GM03348 (cell line): ENCODE measurements at places on chromosomes 4 and X.

DNA sequence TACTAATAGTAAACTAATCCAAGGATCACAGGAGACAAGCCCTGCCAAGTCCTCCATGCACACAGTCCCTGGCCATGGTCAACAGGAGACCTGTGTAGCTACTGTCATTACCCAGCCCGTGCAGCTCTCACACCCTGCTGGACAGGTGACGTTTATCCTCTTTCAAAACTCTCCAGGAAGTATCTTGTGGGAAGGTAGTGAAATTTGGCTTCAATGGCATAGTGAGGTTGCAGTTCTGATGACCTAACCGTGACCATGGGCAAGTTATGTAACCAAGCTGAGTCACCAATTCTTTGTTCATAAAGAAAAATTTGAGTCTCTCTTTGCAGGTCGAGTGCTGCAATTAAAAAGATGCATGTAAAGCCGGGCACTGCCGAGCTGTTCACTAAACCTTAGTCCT, 11.3 kb upstream of the SLC2A9 start:
- peak; percentile 69 for DNase-seq

GRCh38 chr4:162201673-162202072, 37.9 kb upstream of the FSTL5 start:
- DNase-seq, result no peak

DNA sequence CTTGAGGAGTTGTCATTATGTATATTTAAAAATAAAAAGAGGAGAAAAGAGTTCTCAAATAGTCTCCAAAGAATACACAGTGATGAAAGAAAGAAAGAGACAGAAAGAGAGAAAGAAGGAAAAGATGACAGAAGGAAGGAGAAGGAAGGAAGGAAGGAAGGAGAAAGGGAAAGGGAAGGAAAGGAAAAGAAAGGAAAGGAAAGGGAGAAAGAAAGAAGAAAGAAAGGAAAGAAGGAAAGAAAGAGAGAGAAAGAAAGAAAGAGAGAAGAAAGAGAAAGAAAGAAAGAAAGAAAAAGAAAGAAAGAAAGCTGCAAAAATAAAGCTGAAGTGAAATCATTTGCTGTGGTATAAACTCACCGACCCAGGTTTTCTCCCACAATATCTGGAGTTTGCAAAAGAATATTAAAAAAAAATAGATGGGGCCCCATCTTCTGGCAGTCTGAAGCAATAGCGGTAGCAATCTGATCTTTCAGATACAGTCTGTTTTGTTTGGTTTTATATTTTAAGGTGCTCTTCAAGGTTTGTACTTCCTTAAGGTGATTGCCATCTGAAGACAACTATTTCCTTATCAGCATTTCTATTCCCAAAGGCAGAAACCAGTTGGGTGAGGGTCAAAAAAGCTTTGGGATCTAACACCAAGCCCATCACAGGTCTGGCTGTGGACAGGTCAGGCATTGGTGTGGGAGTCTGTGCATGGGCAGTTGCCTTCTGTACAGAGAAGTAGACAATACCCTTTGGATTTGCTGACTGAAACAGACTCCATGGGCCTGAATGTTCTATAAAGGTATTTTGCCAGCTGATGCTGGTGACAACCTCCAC, 160.4 kb downstream of the CPEB2 start:
- peak; percentile 51 for DNase-seq

GRCh38 chr4:4637710-4638109, 95.9 kb upstream of the STX18 start:
- no peak for DNase-seq

- no peak for DNase-seq
These were observed 283.7 kb upstream of the BOD1L1 start for GRCh38 chr4:13911256-13911655.

DNA sequence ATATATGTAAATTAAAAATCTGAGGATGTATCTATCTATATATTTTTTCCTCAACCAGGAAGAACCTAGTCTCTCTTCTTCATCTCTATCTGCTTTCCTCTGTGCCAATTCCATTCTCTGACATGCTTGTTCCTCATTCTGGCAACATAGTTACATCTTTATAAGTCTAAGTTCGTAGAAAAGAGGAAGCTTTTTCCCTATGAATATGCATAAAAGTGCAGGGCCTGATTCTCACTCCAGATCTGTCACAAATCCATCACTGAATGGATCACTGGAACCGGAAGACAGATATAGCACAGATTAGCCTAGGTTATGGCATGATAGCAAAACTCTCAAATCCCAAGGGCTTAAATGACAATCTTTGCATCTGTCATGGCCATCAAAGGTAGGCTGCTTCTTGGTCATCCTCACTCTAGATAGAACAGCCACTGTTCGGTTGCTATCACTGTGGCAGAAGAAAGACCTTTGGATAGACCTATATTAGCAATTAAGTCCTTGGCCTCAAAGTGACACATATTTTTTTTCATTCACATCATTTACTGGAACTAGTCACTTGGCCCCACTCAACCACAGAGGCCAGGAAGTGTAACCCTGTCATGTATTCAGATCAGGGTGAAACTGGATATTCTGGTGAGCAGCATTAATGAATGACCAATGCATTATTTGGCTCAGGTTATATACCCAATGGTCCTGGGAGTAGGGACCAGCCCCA, 22.2 kb downstream of the DTHD1 start:
- no peak for DNase-seq

DNA sequence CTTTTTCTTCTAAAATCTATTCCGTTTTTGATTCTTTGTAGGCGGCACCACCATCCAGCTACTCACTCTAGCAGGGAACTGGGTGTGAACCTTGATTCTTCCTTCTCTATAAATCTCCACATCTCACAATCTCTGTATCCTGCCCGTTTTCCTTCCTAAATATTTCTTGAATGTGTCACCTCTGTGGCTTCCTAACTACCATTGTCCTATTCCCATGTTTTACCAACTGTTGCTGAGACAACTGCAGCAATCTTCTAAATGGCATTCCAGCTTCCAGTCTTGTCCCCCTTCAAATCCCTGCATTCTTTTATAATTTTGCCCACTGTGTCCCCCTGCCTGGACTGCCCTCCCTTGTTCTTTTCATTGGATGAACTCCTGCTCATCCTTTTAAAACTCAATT, 641.3 kb downstream of the RPA4 start:
- no peak for DNase-seq

DNA sequence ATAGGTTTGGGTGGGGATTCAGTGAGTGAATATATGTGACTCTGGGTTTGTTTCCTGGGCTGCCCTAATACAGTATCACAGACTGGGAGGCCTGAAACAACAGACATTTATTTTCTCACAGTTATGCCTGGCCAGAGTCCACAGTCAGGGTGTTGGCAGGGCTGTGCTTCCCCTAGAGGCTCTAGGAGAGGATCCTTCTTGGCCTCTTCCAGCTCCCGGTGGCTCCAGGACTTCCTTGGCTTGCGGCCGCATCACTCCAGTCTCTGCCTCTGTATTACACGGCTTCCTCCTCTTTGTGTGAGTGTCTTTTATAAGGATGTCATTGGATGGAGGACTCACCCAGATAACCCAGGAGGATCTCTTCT, 5.2 kb upstream of the JAKMIP1 start:
- DNase-seq, result no peak

GRCh38 chr4:184099000-184099399, 118.7 kb downstream of the ENPP6 start:
- DNase-seq, result no peak

DNA sequence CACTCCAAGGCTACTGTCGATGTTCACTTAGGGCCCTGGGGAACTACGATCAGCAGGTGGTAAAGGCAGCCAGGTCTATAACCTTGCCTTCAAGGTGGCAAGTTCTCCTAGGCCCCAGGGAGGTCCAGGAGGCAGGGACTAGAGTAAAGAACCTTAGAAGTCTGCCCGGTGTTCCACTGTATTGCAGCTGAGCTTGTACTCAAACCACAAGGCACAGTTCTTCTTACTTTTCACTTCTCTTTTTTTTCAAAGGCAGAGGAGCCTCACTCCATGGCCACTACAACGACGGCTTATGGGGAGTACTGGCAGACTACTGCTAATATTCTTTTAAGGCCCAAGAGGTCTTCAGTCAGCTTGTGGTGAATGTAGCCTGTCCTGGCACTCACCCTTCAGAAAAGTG, 78.8 kb upstream of the GPR174 start:
- DNase-seq, result no peak

- DNase-seq, result no peak
These were observed 77.7 kb downstream of the CC2D2A start for GRCh38 chr4:15547392-15547791.

GRCh38 chr4:25913056-25913850, 767 bp upstream of the SMIM20 start:
- DNase-seq, result peak; percentile 29

GRCh38 chr4:168509786-168510185, 12.9 kb downstream of the PALLD start:
- peak; percentile 74 for DNase-seq

DNA sequence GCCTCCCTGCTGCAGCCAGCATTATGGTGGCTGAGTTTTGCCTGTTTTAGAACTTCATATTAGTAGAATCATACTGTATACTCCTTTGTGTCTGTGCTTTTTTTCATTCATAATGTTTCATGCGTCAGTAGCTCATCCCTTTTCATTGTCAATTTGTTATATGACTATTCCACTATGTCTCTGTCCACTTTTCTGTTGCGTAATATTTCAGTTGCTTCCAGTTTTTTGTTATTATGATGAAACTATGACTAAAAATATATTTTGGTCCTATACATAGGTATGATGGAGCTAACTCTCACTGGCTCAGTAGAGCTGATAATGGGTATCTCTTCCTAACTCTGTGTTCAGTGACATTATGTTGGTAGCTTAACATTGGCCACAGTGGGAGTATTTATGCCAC, 48.3 kb downstream of the DMP1 start:
- no peak for DNase-seq

- DNase-seq, result peak; percentile 63
These were observed 325.6 kb downstream of the CAMK2D start for GRCh38 chr4:113435893-113436292.

GRCh38 chr4:138562544-138562991, 320.4 kb upstream of the SLC7A11 start:
- DNase-seq, result peak; percentile 62

DNA sequence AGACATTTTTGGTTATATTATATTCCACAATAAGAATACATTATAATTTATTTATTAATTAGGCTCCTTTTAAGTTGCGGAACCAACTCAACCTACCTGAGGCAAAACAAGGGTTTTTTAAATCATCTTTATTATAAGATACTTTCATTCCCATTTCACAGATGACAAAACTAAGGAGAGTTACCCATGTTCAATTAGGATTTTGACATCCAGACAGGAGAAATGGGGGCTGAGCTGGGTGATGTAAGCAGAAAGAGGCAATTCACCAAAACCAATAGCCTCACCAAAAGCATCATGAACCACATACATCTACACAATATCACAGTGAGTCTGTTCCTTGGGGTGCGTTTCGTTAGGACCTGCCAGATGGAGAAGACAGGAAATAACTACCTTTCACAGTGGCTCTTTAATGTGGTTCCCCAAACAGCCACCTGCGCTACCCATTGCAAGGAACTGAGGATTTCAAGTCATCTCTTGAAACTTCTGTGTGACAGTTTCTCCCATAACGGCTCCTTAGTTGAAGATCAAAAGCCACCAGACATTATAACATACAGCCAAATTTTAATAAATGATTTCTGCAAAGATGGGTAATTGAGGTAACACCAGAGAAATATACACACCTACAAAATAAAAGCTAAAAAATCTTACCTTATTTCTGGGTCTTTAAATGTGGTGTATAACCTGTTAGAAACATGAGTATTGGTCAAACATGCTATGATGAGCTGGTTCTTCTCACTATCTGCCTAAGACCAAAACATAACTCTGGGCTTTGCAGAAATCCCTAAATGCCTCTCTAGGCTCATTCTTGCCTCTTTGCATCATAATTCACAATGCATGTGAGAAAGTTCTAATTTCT, 190.6 kb upstream of the LEF1 start:
- no peak for DNase-seq

DNA sequence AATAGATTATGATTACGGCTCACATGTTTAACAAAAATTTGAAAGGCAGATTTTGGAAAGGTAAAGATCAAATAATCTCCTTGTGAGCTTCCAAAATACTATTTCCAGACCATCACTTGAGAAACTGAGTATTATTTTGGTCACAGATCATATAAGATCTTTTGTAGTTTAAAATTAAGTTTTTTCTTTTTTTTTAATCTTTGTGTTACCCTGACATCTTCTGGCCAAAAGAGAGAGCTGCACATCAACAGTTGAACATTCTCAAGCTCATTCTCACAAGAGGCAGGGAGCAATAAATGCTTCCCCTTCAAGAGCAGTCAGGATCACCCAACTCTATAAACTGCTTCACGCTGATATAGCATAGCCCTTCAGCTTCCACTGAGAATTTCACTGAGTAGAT, 15.9 kb downstream of the TMEM192 start:
- peak; percentile 62 for DNase-seq

DNA sequence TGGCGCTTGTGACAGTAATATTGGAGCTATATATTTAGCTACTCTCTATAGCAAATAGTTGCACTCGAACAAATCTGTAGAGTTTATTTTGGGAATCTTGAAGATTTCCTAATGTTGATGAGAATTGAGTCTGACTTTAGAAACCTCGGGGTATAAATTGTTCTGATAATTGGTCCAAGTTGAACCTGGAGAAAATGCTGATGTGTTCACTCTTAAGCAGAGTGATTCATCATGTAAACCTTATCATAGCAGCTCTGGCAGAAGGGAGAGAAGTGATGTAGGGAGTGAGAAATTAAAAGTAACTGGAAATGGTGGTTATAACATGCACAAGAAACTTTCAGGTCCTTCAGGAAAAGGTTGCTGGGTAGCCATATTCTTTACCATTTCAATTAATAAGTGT, 16.4 kb upstream of the SLC4A4 start:
- DNase-seq, result no peak

- no peak for DNase-seq
These were observed 62.4 kb downstream of the AFF2 start for GRCh38 chrX:148562846-148563245.

DNA sequence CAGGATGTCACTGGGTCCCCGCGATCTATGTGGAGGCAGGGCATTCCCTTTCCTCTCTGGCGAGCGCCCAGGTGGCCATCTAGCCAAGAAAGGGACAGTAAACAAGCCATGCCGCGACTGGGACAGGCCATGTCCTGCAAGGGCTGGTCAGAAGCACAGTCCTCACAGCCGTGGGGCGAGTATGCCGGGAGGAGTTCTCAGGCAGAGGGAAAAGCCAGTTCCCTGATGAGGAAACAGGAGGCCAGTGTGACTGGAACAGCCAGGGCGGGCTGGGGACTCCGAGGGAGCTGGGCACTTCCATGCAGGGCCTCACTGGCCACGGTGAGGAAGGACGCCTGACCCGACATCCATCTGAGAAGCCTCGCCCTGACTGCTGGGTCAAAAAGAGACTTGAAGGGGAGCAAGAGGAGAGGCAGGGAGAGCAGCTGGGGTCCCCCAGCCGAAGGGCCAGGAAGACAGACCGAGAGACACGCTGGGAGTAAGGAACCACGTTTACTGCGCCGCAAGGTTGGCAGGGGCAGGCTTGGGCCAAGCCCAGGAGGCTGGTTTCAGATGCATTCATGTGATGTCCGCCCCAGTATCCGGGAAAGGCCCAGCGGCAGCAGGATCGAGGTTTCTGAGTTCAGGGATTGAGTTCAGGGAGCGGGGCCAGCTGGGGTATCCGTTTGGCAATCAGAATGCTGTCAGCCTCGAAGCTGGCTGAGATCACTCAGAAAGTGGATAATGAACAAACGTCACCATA, 15.0 kb downstream of the CFAP99 start:
- no peak for DNase-seq

GRCh38 chr4:110474481-110474880, 1.5 kb upstream of the ENPEP start:
- DNase-seq, result no peak
